Stimulated activated CD4-positive, alpha-beta T cell treated with anti-CD3 and anti-CD28 coated beads, TNF-alpha, amount 100 ng/mL, for 1 hour (primary cell): ENCODE measurements at places on chromosomes 13 and 19.

DNA sequence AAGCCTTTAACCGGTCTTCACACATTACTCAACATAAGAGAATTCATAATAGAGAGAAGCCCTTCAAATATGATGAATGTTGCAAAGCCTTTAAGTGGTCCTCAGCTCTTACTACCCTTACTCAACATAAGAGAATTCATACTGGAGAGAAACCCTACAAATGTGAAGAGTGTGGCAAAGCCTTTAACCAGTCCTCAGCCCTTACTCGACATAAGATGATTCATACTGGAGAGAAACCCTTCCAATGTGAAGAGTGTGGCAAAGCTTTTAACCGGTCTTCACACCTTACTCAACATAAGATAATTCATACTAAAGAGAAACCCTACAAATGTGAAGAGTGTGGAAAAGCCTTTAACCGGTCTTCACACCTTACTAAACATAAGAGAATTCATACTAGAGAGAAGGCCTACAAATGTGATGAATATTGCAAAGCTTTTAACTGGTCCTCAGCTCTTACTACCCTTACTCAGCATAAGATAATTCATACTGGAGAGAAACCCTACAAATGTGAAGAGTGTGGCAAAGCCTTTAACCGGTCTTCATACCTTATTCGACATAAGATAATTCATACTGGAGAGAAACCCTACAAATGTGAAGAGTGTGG is 36.4 kb downstream of the ZNF257 start:
- no peak for DNase-seq

DNA sequence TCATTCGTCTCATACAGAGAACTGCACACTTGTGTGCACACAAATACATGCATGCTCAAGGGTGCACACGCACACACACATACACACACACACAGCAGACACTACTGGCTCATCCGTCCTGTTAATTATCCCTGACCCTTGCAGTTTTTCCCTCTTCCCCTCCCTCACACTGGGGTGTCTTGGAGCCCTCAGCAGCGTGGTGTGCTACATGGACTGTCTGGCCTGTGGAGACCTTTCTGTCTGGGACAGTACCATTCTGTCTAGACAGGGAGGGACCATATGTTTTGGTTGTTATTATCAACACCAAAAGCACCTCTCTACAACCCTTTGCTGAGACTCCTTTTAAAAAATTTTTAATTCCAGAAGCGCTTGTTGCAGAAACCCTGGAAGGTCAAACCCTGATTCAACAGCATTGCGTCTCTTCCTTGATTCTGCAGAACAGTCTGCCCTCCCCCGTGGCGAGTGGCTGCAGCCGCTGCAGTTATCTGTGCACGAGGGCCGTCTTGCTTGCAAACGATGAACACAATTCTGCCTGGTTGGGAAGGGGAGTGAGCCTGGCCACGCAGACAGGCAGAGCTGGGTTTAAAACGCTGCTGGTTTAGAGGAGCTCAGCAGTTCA is 374.0 kb downstream of the IRS2 start:
- DNase-seq, result no peak

DNA sequence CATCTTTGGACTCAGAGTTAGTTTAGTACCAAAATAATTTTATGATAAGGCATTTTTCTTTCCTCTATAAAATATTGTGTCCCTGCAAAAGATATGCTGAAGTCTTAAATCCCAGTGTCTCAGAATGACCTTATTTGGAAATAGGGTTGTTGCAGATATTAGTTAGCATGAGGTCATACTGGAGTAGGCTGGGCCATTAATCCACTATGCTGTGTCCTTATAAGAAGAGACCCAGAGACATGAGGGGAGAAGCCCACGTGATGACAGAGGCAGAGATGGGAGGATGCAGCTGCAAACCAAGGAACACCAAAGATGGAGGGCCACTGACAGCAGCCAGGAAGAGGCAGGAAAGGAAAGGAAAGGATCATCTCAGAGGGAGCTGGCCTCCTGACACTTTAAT is 6.4 kb downstream of the POGLUT2 start:
- no peak for DNase-seq

DNA sequence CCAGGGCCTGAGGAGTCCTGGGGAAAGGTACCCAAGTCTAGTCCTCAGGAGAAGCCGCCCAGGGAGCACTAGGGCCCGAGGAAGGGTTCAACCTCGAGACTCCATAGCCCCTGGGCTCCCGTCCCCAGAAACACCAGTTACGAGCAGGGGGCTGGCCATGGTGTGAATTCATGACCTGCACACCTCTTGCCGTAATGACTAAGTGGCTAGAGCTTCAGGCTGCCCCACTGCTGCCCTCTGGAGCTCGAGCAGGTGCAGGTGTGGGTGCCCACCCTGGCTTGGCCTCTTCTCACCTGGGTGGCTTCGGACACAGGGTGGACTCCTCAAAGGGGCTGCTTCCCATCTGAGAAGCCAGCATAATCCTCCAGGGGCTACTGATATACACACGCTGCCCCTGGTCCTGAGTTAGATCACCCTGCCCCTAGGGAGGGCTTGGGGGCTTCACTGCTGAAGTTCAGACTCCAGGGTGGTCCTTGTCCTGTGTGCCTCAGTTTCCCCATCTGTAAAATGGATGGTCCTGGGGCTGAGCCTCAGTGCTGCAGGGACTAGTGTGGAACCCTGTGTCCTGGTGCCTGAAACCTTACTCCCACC is 13.6 kb downstream of the SPC24 start:
- DNase-seq, result no peak

GRCh38 chr13:98285852-98286594 is 109.0 kb upstream of the RNF113B start:
- no peak for DNase-seq

- DNase-seq, result no peak
Observed at GRCh38 chr13:27622881-27623280, 1.2 kb downstream of the POLR1D start.

GRCh38 chr13:28761586-28761985 is 42.8 kb upstream of the SLC46A3 start:
- DNase-seq, result no peak

DNA sequence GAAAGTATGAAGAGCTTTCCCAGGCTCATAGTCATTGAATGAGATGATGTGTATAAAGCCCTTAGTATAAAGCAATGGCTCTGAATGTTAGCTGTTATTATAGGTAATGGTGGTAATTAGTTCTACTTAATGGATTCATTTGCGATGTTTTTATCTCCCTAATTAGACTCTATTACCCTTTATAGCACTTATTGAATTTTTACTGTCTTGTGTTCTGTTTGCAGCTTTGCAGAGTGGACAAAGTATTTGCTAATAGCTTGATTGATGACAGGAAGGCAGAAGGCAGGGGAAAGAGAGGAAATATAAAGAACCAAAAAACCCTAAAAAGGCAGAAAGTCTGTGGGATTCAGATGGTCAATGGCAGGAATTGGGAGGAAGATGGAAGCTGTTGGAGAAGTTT is 524.4 kb upstream of the SPRY2 start:
- DNase-seq, result no peak

DNA sequence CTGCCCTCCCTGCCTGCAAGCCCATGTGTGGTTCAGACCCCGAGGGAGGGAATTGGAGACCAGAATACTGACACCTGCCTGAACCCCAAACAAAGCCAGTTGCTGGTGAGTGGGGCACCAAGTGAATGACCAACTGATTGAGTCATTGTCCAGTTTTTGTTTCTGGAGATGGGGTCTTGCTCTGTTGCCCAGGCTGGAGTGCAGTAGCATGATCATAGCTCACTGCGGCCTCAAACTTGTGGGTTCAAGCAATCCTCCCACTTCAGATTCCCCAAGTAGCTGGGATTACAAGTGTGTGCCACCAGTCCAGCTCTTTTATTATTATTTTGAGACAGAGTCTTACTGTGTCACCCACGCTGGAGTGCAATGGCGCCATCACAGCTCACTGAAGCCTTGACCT is 4.0 kb downstream of the CCL25 start:
- no peak for DNase-seq

GRCh38 chr19:7126132-7126531 is 56.6 kb downstream of the ZNF557 start:
- no peak for DNase-seq

DNA sequence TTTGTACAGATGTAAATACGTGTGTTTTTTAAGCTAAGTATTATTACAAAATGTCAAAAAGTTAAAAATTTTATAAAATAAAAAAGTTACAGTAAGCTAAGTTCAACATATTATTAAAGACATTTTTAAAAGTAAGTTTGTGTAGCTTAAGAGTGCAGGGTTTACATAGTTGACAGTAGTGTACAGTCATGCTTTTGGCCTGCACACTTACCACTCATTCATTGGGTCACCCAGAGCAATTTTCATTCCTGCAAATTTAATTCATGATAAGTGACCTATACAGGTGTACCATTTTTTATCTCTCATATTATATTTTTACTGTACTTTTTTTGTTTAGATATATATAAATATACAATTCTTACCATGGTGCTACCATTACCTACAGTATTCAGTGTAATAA is 769.9 kb upstream of the SLITRK6 start:
- DNase-seq, result no peak

- no peak for DNase-seq
Observed at GRCh38 chr13:90500569-90500968, 846.9 kb upstream of the MIR17HG start.

- DNase-seq, result no peak
Observed at GRCh38 chr19:13610039-13610691, 103.9 kb upstream of the CACNA1A start.

DNA sequence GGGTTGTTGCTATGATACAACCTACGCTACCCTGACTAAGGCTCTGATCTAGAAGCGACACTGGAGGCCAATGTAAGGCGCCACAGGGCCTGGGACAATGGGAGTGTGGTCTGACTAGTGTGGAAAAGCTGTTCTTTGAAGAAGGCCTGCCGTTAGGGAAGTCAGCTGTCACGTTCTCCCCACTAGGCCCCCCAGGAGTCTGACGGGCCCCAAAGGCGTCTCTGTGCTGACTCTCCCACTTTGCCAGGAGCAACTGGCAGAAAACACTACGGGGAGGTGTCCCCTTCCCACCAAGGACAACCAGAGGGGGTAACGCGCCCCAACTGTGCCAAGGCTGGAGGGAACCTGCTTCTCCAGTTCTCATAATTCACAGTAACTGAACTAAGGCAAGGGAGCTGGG is 25.3 kb upstream of the EIF3G start:
- no peak for DNase-seq

DNA sequence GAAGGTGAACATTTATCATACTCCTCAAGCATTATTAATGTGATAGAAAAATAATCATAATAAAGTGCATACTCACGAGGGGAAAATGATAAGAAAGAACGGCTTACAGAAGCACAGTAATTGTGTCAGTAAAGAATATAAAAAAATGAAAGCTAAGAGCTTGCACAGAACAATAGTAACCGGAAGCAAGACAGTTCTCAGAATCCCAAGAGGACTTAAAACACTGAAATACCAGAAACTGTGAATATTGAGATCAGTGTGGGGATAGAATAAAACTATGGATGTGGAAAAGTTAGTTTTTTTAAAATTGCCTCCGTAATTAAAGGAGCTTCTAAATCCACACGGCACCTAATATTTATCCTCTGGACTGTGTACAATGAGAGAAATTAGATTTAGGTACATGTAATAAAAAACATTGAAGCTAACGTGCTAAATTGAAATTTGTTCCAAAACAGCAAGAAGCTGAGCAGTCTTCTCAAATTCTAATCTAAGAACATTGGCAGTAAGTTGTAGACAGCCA is 482.7 kb downstream of the SLITRK6 start:
- DNase-seq, result no peak

- peak; percentile 21 for DNase-seq
Observed at GRCh38 chr13:29849731-29850212, 645 bp downstream of the UBL3 start.

GRCh38 chr19:13576726-13577125 is 70.4 kb upstream of the CACNA1A start:
- no peak for DNase-seq

DNA sequence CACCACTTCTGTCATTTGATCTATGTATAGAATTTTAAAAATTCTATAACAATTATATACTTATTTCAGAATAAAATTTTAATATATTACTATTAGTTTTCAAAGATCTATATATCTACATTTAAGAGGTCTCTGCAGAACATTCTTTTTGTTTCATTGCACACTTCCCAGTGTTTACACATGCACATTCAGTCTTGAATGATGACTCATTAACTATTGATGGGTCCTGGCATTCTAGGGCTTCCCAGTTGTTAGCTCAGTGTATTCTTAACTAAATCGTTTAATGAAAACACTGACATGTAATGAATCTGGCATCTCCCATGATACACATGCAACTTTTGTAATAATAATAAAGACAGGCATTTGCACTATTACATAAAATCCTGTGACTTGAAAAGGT is 324.6 kb downstream of the KLF12 start:
- no peak for DNase-seq

- no peak for DNase-seq
Observed at GRCh38 chr19:3464587-3465235, 15.6 kb downstream of the SMIM24 start.

GRCh38 chr13:80306337-80306972 is 34.5 kb downstream of the SPRY2 start:
- no peak for DNase-seq

- no peak for DNase-seq
Observed at GRCh38 chr19:1520203-1520780, 3.6 kb upstream of the PLK5 start.

DNA sequence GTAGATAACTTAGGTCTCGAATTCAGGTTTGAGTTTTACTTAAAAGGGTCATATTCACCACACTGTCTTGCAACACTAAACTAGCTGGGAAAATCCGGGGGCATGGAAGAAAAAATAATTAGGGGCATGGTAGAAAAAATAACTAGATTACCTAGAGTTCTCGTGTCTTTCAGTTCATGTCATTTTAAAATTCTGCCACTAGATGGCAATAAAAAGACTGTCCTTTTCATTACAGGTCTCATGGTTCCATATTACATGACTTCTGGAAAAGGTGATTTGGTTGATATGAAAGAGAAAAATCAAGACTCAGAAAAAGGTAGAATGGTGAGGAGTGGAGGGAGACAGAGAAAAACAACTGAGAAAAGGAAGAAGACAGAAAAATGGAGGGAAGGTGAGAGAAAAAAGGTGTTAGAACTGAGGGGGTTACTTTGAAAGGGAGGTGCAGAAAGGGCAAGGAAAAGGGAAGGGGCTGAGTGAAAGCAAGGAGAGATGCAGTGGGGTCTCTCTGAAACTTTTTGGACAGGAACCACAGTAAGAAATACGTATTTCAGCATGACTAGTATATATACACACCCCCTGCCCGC is 299.0 kb downstream of the KLF12 start:
- no peak for DNase-seq

GRCh38 chr13:49791315-49791710 is 1.2 kb downstream of the KPNA3 start:
- DNase-seq, result no peak
